ENCODE measurements at places on chromosomes 6 and 20.

DNA sequence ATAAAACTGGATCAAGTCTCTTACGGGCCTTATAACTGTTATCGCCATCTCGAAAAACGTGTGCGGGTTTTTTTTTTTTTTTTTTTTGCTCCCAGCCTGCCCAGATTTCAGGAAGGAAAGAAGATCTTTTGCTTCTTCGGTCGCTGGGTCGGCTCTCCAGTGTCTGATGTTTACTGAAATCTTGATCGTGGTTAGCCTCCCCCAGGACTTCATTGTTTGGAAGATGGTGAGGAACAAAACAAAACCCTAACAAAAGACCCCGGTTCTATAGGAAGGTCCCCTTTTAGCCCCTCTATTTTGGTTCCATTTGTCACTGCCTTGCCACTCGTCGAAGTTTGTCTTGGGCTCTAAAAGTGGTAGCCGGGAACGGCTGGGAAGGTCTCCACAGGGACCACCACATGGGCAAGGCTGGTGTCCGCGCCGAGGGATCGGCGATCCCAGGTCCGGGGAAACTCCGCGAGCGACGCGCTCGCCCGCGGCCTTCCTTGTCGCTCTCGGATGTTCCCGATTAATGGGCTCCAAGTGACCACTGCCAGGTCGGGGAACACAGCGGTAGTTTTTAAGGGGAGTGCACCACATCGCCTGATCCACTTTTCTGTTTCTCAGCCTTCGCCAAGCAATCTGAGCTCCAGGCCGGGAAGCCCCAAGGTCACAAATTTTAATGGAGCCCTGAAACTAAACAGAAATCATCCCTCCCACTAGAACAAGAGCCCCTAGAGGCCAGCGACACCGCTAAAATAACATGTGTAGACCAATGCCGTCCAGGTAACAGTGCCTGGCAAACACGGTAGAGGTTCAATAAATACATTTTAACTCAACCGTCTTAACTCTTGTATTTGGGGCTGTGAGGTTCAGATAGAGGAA is 27.0 kb downstream of the TRIM27 start:
- DNase-seq = peak; percentile 85

- no peak for DNase-seq
These were observed 72.7 kb upstream of the GATA5 start for GRCh38 chr20:62548471-62548870.

GRCh38 chr6:106981926-106982325 is 7.4 kb upstream of the CD24 start:
- DNase-seq = no peak

- DNase-seq = peak; percentile 68
These were observed 346.5 kb upstream of the PLCB4 start for GRCh38 chr20:8722277-8722928.

GRCh38 chr20:25067102-25067987 is 9.4 kb upstream of the ACSS1 start:
- no peak for DNase-seq

GRCh38 chr6:23334360-23334759 is 765.0 kb downstream of the HDGFL1 start:
- DNase-seq = no peak

- DNase-seq = no peak
These were observed 132.8 kb downstream of the FNDC1 start for GRCh38 chr6:159301810-159302593.

DNA sequence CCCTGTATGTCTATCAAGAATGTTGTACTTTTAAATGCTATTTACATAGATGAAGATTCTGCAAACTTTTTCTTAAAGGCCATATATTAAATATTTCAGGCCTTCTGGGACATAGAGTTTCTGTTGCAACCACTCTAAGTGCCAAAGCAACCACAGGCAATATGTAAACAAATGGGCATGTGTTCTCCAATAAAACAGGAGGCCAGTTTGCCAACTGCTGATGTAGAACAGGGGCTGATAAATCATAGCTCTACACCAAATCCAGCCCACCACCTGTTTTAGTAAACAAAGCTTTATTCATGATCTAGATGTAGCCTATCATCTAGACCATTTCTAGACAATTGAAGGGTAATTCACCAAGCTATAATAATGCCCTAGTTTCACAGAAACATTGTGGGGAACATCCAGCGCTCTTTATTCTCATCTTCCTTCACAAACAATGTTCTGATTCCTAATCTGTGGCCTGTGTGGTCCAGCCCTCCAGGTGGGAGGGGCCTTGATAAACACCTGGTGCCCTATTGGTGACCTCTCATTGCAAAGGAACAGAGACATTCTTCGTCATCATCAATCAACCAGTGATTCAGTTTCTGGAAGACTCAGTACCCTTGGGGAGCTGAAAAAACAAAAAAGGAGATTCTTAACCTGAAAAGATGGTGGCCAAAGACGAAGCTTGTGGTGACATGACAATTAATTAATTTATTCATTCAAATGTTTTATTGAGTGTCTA is 80.2 kb downstream of the PREP start:
- no peak for DNase-seq

DNA sequence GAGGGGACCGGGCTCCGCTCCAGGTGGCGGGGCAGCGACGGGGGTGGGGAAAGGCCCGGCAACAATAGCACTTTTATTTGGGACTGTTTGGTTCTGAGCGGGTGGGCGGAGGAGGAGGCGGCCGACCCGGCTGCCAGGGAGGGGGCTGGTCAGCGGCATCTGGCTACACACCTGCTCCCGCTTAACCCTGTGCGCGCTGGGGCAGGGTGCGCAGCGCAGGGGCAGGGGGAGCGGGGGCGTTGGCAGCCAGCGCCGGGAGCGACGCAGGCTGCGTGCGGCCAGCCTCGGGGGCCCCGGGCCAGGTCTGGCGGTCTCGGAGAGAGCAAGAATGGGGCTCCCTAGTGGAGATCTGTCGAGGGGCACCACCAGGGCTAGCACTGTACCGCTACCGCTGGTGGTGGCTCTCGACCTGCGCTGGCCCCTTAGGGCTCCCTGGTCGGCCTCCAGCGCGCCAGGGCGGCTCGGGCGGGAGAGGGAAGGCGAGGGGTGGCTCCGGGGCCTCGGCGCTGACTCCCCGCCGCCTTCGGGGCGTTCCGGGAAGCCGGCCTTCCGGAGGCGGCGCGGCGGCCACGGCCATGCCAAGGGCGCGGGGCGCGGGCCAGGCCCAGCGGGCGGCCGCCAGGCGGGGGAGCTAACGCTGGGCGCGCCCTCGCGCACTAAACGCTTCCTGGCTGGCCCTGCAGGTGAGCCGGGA is 92.4 kb downstream of the NCR2 start:
- peak; percentile 66 for DNase-seq

- DNase-seq = no peak
These were observed 6.9 kb downstream of the ZMYND8 start for GRCh38 chr20:47349365-47350180.

DNA sequence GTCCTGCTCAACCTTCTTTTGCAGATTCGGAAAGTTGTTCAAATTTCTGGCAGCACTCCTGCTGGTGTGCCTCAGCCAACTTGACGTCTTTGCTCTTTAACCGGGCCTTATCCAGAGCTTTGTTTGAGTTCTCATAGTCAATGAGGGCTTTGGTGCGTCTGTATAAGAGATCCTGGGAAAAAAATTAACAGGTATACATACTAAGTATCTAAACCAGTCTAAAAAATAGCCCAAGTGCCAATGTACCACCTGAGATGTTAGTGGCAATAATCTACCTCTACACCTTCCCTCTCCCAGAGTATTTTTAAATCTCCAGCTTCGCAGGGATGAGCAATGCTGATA is 21.1 kb downstream of the SNX5 start:
- DNase-seq = no peak

GRCh38 chr6:155319902-155320301 is 5.6 kb upstream of the TFB1M start:
- peak; percentile 77 for DNase-seq

DNA sequence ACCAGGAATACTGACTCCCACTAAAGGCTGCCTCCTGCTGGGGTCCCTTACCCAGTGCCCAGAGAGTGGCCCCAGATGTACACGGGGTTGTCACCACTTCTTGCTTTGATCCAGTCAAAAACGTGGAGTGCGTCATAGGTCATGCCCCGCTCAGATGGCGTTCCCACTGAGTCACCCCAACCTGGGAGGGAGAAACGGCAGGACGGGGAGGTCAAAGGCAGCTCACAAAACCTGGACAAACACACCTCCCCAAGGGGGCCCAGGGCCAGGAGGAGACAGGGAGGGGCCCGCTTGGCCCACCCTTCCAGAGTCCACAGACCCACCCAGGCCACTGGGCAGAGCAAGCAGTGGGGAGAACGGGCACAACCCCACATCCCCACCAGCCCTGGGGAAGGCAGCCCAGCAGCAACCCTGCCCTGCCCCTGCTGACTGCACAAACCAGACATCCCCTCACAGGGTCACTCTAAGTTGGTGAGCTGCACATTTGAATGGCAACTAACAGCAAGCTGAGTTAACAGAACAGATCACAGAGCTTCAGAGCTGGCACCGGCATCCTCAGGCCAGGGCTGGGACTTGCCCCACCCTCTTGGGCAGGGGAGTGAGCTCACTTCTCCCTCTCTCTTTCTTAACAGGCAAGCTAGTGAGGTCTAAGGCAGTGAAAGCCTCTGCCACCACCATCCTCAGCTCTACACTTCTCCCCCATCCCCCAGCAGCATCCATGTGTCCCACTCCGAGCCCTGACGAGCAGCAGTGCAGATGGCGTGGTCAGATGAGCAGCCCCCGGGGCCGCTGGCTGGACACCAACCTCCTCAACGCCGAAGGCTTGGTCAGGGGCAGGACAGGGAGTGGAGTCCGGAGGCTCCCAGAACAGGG is 61.7 kb downstream of the PYGB start:
- peak; percentile 94 for DNase-seq

DNA sequence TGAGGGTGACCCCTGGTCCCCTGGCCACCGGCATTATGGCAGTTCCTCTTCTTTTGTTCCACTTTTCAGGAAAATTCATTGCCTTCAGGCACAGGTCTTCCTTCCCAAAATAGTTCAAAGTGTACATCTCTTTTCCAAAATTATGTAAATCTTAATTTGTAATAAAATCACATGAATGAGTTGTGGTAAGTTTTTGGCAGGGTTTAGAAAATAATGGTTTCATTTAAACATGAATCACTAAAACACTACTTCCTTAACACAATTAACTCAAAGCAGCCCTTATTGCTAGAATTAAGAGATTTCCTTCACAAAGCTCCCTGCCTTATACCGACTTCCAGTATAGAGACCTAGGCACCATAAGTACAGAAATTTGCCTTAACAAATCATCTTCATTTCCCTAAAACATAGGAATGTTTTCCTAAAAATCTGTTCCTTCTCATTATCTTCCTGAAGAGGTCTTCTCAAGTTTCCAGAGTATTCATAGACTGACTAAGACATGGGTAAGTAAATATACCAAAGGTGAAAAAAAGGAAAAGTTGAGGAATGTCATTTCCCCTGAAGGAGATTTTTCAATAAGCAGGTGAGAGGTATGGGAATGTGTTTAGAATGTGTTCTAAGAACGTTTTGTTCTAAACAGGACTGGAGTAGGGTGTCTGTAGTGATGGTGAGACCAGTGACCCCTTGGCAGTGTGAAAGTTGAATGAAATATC is 148.2 kb upstream of the CITED2 start:
- no peak for DNase-seq

GRCh38 chr6:27495386-27496135 is 22.7 kb upstream of the ZNF184 start:
- DNase-seq = peak; percentile 58

GRCh38 chr20:42461291-42461690 is 728.4 kb downstream of the PTPRT start:
- DNase-seq = no peak

GRCh38 chr20:21523281-21523868 is 9.5 kb upstream of the NKX2-2 start:
- DNase-seq = no peak

DNA sequence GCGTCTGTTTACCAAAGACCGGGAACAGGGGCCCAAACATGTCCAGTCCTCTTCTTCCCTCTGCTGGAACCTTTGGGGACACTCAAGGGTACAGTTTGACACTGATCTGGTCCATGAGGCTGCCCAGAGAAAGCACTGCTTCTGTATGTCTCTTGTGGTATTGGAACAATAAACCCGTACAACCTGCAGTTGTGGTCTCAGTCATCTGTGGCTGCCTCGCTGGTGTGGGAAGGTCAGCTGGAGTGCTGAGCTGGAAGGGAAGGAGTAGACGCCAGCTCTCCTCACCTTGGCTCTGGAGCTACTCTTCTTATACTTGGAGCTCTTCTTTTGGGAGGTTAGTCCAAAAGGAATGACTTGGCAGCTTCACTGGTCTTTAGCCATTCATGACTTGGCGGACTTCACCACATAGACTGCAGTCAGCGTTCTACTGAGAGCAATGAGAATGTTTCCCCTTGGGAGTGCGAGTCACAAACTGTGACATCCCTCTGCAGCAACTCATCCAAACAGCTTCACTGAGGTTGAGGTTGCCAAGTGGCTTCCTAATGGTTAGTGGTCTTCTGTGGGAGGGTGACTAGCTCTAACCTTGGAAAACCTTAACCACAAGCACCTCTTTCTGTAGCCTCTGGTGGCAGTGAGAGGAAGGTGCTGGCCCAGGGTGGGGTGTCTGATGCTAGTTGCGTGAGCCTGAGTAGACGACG is 81.2 kb downstream of the ASXL1 start:
- DNase-seq = no peak

GRCh38 chr6:149642829-149643580 is 5.5 kb downstream of the KATNA1 start:
- no peak for DNase-seq

- no peak for DNase-seq
These were observed 15.7 kb upstream of the FAM83C start for GRCh38 chr20:35307666-35308653.

- no peak for DNase-seq
These were observed 2.8 kb upstream of the HLA-DQB1 start for GRCh38 chr6:32669240-32669639.

GRCh38 chr6:13445744-13446115 is 41.7 kb downstream of the GFOD1 start:
- no peak for DNase-seq

GRCh38 chr6:42979523-42980177 is 669 bp upstream of the PEX6 start:
- no peak for DNase-seq

- peak; percentile 15 for DNase-seq
These were observed 140.3 kb downstream of the NFATC2 start for GRCh38 chr20:51402201-51402600.

GRCh38 chr6:28867086-28867409 is 56.7 kb downstream of the TRIM27 start:
- no peak for DNase-seq

DNA sequence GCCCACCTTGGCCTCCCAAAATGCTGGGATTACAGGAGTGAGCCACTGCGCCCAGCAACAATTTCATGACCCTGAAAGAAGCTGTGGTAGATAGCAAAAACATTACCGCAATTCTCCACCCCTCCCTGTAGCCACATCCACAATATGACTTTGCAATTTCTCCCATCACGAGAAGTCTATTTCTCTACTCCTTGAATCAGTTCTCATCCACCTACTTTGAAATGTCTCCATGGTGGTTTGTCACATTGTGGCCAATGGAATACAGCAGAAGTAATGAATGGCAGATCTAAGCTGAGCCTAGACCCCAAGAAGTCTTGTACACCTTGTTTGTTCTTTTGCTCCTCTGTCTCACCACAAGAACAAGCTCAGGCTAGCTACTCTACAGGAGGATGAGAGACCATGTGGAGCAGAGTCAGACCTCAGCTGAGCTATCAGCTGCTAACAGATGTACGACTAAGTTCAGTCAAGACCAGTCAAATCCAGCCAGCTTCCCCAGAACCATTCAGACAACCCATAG is 6.3 kb downstream of the OXT start:
- DNase-seq = no peak
